Stimulated activated CD4-positive, alpha-beta T cell treated with anti-CD3 and anti-CD28 coated beads, Interleukin-4, amount 100 ng/mL, for 1 hour (primary cell): ENCODE measurements at places on chromosomes 4 and X.

GRCh38 chr4:138007572-138007971 lies 234.6 kb downstream of the SLC7A11 start:
- no peak for DNase-seq

- DNase-seq, result no peak
These were observed 64.1 kb upstream of the PDGFRA start for GRCh38 chr4:54165011-54165410.

GRCh38 chrX:48909703-48910294 lies 1.6 kb downstream of the SLC35A2 start:
- no peak for DNase-seq

GRCh38 chr4:181194096-181194495 lies 1049.1 kb upstream of the TENM3 start:
- DNase-seq, result no peak

GRCh38 chr4:158671665-158671914 lies at the start of gene C4orf46:
Gene C4orf46, minus strand, starts transcription at chr4:158671887. Its CDS starts 86 bp downstream, at chr4:158671801.
- DNase-seq, result no peak

- no peak for DNase-seq
These were observed 120.3 kb downstream of the RASL11B start for GRCh38 chr4:52982255-52982945.

- DNase-seq, result peak; percentile 21
These were observed 21.7 kb upstream of the MTM1 start for GRCh38 chrX:150546711-150547153.

- no peak for DNase-seq
These were observed 39.9 kb downstream of the DCX start for GRCh38 chrX:111372086-111372485.
